RWPE1 (cell line): ENCODE measurements at places on chromosomes 7 and 10.

- peak; percentile 59 for DNase-seq
Measured at GRCh38 chr10:77274046-77274795, 363.4 kb downstream of the KCNMA1 start.

- DNase-seq, result no peak
Measured at GRCh38 chr10:92697663-92698511, 8.1 kb downstream of the HHEX start.

DNA sequence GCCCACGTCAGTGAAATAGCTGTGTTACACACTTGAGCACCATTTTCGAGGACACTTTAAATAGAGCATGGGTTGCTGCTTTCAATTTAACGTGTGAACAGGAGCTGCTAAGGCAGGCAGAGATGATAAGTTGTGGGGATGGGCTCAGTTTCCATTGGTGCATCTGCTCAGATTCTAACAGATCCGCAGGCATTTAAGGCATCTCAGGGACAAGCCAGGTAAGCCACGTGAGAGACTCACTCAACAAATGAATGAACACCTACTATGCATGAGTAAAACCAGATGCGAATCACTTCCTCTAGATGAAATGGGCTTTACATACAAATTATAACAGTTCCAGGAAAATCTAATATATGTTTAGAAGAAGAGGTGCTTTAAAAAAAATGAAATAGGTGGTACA lies 34.6 kb downstream of the PLXNA4 start:
- no peak for DNase-seq

DNA sequence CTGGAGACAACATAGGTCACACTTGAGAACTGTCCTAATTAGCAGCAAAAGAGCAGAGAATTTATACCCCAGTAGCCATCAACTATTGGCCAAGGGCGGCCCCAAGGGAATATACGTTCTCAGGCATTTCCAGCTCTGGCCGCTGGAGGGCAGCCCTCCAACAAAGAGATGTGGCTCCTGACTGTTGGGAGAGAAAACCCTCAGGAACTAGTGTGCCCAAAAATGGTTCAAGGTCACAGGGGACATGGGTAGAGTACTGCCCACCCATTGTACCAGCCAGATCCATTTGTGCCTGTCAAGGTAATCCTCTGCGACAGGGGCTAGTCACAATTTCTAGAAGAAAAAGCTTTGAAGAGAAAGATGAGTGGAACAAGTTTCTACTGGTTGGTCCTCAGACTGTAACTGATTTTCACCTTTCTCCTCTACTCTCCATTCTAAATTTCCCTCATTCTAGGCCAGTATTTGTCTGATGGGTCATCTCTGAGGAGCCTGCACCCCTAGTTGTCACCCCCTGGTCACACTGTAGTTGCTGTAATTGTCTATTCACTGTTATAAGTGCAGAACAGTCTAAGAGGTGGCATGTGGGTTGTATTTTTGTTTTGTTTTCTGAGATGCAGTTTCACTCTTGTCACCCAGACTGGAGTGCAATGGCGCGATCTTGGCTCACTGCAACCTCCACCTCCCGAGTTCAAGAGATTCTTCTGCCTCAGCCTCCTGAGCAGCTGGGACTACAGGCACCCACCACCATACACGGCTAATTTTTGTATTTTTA lies 14.7 kb upstream of the C7orf33 start:
- peak; percentile 52 for DNase-seq

DNA sequence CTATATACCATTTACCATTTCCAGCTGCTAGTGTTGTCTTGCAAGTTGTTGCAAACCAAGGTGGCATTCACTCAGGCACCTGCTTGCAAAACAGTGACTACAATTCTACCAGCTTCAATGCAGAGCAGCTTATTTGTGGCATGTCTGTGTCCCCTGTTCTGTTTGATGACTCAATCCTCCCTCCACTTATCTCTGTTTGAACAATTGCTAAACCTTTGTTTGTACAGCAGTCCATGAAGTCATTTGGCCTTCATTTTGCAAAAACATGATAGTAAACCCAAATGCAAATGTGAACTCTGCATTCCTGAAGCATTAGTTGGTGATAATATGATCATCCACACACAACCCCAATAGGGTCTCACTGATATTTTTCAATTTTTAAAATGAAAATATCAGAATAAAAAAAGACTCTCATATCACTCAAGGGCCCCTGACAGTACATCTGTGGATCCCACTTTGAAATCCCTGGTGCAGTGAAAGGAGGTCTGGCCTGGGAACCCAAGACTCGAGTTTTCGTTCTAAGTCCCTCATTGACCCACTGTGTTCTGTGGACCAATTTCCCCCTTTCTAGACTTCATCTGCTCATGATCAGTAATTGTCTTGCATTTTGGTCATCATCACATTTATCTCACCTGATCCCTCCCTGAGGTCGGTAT lies 425.4 kb downstream of the RPS24 start:
- no peak for DNase-seq

GRCh38 chr10:122551450-122551849 lies 9.1 kb upstream of the DMBT1 start:
- DNase-seq, result no peak

- DNase-seq, result no peak
Measured at GRCh38 chr10:116787053-116787659, 44.8 kb upstream of the HSPA12A start.

GRCh38 chr10:107169516-107169915 lies 5.0 kb upstream of the SORCS1 start:
- DNase-seq, result no peak

DNA sequence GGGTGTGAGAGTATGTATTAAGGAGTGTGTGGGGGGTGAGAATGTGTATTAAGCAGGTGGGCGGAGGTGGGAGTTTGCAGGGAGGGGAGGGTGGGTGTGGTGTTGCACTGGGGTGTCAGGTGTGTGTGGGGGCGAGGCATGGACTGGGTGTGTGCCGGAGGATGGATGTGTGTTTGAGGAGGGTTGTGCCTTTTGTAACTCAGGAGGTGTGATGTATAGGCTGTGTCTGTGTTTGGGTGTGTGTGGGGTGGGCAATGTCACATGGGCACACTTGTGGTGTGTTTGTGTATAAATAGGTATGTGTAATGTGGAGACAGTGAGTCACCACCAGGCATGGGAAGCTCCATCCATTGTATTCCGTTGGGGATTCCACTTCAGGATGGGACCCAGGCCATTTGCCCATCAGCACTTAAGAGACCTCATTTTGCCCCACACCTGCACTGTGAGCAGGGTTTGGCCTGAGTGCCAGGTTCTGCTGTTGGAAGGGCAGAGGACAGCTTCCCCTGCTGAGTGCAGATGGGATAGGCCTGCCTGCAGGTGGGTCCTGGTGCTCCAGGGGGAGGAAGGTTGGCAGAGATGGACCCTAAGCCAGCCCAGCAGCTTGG lies 5.8 kb downstream of the UNC5B start:
- peak; percentile 70 for DNase-seq

DNA sequence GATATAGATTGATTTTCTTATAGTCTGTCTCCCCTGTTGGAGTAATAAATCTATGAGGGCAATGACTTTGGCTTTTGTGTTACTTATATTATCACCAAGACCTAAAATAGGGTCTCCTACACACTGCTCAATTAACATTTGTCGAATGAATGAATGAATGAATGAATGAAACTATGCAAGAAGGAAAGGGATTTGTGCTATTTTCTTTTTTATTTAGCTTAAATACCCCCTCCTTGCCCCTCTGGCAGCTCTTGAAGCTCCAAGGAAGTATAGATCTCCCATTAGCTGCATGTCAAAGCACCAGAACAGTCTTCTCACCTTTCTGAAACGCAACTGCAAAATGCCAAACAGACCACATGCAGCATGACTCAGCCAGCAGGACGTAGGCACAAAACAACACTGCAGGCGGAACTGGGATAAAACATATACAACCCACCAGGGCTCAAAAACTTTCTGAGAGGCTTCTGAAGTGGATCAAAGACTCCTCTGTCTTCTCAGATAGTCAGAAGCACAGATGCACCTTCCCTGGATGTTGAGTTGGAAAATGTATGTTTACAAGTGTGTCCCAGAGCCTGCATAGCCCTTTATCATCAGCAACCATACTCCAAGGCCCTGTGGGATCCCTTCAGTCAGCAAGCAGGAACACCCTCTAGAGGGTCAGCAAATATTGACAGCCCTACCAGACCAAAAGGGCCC lies 187.8 kb downstream of the NPSR1 start:
- peak; percentile 25 for DNase-seq

DNA sequence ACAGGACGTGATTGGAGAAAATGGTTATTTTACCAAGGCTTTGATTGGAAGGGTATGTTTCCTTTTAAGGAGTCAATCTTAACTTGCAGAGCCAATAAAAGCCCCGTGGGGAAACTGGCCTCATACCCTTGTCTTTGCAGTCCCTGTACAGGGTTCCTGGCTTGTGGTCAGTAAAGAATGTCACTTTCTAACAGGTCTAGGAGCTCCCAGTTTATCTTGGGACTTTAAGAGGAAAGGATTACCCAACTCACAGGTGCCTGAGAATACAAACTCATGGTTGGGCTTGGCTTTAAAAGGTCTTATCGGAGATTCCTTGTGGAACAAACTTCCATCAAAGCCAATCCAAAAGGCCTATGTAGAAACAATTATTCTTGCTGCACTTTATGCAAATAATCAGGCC lies 221.8 kb downstream of the PHF14 start:
- DNase-seq, result no peak

DNA sequence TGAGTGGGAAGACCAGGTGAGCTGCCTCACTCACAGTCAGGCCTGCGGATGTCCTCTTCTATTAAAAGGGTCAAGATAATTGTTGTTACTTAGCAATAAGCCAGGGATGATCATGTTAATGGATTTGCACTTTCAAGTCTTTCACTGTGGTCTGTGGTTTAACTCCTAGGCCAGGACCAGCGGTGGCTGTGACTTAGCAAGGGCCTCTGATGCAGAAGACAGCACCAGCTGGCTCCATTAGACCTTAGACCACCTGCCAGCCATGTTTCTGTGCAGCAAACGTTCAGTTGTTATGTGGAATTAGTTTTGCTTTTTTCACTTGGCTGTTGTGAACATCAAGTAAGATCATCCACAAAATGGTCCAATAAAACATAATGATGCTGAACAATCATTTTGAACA lies 537.3 kb downstream of the TNS3 start:
- DNase-seq, result no peak

GRCh38 chr10:133264461-133264860 lies 12.2 kb downstream of the ADAM8 start:
- DNase-seq, result no peak

- no peak for DNase-seq
Measured at GRCh38 chr10:113339121-113339520, 213.7 kb upstream of the HABP2 start.

DNA sequence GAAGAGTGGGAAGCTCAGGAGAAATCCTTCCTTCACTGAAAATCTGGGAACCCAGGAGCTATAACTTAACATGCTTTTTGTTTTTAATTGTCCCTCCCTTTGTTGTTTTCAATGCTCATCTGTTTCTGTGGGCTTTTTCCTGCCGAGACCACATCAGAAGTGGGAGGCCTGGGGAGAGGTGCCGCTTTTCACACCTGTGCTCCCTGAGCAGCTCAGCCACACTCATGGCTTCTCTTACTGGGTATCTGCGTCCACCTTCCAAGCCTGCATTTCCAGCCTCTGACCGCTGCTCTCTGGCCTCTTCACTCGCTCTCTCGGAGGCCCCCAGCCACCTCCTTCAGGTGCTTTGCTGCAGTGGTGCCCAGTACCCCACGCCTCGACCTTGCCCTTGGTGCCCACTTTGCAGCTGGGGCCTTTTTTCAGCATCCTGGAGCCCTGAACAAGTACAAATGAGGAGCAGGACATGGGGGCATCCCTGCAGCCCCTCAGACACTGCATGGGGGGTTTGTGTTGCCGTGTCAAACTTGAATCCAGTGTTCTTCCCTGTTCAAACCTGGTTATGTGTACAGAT lies 9.9 kb downstream of the C7orf57 start:
- DNase-seq, result no peak

DNA sequence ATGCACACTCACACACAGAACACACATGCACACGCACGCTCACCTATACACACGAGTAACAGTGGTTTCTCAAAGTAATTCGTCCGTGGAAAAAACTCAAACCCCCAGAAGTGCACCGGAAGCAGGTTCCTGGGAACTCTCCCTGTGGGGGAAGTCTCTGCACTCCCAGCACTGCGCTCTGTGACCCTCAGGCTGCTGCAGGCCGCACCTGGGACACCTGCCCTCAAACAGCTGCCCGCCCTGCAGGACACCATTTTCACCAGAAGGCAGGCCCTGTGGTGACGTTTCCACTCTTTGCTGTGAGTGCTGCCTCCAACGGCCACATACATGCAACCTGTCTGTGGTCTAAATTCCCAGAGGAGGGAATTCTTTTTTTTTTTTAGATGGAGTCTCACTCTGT lies 21.3 kb downstream of the YKT6 start:
- no peak for DNase-seq

GRCh38 chr7:155948423-155948822 lies 136.2 kb upstream of the SHH start:
- no peak for DNase-seq

DNA sequence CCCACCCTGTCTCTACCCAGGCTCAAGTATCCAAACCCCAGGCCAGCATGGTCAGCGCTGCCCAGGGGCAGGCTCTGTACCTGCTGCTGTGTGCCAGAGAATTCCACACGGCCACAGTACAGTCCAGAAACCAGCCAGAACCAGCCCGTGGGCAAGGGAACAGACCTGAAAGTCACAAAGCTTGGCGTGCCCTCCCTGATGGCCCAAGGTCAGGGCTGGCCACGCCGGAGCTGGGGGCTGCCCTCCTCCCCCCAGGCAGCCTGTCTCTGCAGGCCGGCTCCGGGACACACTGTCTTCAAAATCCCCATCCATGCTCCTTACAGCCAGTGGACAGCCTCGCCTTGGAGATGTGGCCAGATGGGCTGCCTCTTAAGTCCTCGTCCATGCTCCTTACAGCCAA lies 78.4 kb downstream of the CTBP2 start:
- DNase-seq, result no peak

DNA sequence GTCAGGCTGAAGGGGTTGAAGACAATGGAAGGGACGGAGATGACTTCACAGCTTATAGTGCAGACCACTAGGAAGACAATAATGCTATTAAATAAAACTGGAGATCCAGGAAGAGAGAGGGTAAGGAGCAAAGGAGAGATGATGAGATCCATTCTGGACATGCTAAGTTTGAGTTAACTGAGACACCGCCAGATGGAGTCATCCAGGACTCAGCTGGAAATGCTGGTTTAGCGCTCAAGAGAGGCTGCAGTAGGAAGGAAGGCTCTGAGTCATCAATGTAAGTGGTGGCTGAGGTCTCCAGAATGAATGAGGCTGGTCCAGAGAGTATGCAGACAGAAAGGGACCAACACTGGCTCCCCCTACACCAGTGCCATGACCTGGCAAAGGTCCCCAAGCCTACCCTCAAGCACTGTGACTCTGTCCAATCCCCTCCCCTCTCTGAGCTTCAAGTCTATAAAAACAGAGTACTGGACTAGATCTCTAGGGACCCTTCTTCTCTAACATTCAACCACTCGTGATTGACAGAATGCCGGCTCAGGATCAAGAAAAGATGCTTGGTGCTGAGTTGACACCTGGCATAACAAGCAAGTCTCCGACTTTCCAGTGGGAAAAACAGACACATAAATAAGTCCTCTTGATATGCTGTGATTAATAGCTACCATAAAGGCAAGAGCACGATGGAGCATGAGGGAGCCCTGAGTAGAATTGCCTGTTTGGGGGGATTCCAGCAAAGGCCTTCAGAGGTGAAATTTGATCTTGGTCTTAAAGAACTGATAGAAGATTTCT lies 8.9 kb downstream of the GFRA1 start:
- no peak for DNase-seq
